ENCODE measurements at places on chromosomes 7 and 10. TPM values are rescaled to one million over a fixed set of nuclear protein-coding genes. Genes with fewer than 3 reads are reported as not detected.

The SLC39A12 gene
- not detected for total RNA-seq

The CDH23 gene
- 74.8 TPM for total RNA-seq

The PDZD7 gene
- total RNA-seq = 1.5 TPM

The XRCC2 gene
- total RNA-seq = 0.91 TPM

The GLRX3 gene
- 40.7 TPM for total RNA-seq

The OR2A42 gene
- not detected for total RNA-seq

The C10orf67 gene
- 1.0 TPM for total RNA-seq

The PGAM1 gene
- total RNA-seq = 277 TPM

The SHH gene
- 0.32 TPM for total RNA-seq

The UCN3 gene
- not detected for total RNA-seq

All from prostate gland (tissue), 2 donors.